ENCODE measurements at places on chromosomes 6 and 20.

GRCh38 chr6:152236370-152237097, 400.6 kb downstream of the SYNE1 start:
- no peak for DNase-seq

GRCh38 chr20:58970146-58970545, 10.9 kb upstream of the NELFCD start:
- DNase-seq, result no peak

- no peak for DNase-seq
Measured at GRCh38 chr6:144879436-144879835, 594.3 kb downstream of the UTRN start.

GRCh38 chr6:31740397-31741223, 805 bp downstream of the MSH5 start:
- DNase-seq, result no peak

DNA sequence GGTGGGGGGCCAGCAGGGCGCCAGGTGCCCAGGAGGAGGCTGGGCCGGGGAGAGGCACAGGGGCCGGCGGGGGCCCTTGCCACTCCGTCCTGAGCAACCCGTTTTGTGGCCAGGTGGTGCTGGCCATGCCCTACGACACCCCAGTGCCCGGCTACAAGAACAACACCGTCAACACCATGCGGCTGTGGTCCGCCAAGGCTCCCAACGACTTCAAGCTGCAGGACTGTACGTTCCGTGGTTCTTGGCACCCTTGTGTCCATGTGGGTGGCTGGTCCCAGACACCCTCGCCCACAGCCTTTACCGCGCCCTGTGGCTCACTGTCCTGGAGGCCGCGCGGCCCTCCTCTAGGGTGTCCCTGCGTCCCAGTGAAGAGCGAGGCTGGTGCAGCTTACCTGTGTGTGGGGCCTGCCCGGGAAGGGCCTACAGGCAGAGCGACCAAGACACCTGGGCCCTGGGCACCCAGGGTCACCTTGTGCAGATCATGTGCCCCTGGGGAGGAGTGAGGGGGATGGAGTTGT, 28.7 kb downstream of the PYGB start:
- DNase-seq, result no peak

DNA sequence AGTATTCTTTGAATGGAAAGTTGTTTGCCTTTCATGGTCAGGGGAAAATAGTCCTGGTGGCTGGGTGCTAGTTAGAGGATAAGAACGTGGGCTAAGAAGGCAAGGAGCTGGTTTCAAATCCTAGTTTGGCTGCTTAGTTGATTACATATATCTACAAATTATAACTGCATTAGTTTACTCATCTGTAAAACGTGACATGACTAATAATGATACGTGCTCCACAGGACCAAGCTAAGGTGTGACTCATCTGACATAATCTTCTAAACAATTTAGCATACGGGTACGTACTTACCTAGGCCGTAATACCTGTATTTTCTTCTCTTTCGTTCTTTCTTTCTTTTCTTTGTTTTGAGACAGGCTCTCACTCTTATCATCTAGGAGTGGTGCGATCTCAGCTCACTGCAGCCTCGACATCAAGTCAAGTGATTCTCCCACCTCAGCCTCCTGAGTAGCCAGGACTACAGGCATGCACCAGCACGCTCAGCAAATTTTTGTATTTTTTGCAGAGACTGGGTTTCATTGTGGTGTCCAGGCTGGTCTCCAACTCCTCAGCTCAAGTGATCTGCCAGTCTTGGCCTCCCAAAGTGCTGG, 1274.2 kb upstream of the GJE1 start:
- no peak for DNase-seq

DNA sequence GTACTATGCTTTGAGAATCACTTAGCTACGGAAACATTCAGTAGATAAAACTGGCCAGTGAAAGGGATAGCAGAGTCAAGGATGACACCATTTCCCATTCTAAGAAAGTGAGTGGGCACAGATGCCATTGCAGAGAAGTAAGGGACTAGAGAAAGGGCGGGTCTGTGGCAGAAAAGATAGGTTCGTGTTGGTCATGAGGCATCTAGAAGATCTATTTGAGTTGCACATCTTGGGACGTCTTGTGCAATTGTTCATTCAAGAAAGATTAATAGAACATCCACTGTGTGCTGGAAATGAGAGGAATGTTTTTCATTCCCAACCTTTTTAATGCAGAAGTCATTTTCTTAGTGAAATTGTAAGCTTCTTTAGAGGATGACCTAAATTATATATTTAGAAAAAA, 161.7 kb downstream of the PLCB1 start:
- DNase-seq, result no peak

DNA sequence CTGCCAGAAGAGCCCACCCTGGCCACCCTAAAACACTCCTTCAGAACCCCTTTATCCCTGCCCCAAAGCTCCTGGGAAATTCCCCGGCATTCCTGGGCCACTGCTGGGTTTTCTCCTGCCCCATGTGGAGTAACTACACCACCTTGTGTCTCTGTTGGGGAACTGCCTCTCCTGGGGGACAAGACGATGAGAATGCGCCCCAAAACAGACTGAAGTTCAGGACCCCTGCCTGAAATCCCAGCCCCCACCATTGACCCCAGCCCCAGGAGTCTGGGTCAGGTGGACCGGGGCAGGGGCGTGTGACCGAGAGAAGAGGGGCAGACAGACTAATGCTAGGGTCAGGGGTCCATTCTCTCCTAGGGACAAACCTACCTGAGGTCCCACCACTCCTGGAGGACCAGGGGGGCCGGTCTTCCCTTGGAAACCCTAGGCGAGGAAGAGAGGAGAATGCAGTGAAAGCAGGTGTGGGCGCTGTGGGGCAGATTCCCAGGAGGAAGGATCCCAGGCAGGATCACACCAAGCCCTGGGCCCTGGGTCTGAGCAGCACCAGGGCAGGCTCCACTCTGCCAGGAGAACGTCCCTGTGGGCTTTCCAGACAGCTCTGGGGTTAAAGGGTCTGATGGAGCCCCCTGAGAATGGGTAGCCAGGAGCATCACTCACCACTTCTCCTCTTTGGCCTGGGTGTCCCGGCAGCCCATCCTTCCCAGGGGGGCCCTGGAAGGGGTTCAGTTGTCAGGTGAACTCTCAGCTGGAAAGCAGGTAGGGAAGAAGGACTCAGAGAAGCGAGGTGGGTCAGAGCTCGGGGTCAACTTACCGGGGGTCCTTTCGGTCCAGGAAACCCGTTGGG, 19.4 kb downstream of the COL11A2 start:
- DNase-seq, result no peak

DNA sequence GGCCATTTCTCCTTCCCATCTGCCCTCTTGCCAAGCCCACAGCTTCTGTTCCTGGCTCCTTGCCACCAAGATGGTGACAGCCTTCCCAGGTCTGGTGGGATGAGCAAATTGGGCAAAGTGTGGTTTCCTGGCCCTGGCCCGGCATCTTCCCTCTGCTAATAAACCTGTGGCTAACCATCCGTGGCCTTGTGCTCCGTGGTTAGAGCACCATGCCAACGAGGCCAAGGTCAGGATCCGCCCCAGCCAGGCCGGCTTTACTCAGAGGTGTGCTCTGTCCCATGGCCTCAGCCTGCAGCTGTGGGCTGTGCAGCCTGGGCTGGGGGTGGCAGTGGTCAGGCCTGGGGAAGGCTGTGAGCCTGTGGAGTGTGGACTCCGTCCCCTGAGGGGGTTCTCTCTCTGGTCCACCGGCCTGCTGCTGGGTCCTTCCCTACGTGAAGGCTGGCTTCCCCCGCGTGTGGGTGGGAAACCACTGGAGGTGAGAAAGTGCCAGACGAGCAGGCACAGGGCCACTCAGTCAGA, 117.4 kb downstream of the VEGFA start:
- DNase-seq, result no peak

- DNase-seq, result no peak
Measured at GRCh38 chr6:36731622-36732310, 34.1 kb downstream of the RAB44 start.

DNA sequence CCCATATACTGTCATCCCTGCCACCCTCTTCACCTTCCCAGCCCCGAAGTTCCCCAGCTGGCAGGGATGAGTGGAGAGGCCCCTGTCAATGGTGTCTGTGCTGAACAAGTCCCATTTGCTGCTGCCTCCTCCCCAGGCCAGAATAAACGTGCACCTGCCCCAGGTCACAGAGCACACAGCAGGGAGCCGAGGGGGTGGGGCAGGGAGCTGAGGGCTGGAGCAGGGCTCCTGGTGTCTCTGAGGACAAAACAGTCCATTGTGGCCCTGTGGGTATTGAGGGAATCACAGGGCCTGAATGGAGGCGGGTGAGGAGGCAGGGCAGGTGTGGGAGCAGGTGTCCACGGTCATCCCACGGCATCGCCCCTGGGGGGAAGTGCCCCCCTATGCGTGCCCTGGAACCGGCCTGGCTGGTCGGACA, 55.8 kb downstream of the SNAI1 start:
- DNase-seq, result no peak

DNA sequence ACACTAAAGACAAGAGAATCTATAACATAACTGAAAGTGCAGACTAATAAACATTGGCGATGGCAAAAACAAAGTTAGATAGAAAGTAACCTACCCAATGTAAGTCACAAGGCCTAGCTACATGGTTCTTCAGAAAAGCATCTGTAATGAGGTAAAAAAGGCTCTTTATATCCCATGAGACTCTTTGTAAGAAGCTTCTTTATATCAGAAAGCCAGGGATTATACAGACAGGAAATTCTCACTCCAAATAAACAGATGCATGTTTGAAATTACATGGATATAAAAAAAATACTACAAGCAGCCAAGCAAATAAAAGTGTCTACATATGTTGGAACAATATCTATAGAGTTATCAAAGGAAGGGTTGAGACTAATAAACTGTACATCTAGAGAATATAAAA, 284.9 kb upstream of the NRSN1 start:
- no peak for DNase-seq

DNA sequence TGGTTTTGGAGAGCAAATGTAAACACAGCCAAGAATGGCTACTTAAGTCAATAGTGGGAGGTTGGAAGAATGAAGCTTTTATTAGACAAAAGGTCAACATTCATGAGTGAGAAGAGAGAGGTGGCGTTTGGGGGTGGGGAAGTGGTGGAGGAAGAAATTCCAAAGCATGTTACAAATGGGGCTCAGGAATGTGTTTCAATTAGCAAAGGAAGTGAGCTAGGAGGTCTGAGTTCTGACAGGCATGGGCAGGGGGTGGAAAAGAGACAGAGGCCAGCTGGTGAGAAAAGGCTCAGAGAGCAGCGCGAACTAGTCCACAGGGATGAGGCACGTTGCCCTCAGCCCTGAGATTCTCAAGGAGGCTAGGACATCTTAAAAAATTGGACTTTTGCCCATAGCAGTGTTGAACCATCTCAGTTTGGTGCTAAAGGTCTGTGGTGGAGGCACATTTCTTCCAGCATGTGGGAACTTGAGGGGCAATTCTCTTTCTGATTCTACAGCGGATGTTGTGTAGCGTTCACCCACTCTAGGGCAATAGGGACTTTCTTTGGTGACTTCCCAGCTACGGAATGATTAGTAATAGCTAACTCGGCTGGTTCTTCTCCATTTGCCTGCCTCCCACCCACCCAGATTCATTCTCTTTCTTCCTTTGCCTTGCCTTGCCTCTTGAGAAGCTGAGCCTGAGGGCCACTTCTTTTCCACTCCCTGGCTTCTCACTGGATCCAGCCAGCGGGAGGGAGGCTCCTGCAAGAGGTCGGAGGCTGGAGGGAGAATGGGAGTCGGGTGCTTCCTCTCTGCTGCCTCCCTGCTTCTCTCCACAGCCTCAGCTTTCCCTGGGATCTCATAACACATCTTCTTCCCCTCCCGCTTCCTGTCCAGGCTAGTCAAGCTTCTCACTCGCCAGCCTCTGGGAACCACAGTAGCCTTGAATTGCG, 45.1 kb upstream of the NEDD9 start:
- DNase-seq, result peak; percentile 72

- no peak for DNase-seq
Measured at GRCh38 chr20:4853004-4853403, 131.3 kb downstream of the PRND start.

DNA sequence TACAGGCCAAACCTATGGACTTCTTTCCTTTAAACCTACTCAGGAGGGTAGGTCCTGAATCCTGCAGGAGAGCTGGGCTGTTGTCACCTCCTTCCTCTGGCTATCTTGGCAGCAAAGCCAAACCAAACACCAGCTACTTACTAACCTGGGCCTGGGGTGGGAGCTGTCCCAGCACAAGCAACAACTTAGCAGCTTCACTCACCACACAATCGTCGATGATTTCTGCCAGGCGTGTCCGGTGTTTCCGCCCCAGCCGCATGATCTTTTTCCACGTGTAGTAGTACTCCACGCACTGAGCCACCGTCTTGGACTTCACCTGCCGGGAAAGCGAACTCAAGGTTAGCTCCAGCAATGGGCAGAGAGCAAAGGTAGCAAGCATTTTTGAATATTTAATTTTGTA, 25.4 kb upstream of the MRPS10 start:
- no peak for DNase-seq

DNA sequence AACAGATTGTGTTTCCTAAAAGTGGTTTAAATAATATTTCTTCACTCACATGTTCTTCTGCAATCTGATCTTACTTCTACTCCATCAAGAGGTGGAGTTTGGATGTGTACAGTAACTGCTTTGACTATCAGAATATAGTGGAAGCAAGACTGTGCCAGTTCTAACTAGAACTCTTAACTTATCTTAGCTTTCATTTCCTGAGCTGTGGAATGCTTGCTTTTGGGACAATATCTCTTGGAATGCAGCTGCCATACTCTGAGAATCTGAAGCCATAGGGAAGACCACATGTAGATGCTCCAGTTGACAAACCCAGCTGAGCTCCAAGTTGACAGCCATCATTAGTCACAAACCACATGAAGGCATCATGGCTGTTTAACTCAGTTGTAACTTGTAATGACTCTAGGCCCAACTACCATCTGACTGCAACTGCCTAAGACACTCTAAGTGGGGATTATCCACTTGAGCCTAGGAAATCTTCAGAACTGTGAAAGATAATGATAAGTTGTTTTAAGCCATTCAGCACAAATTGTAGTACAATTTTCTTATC, 40.8 kb upstream of the MAN1A1 start:
- DNase-seq, result no peak

DNA sequence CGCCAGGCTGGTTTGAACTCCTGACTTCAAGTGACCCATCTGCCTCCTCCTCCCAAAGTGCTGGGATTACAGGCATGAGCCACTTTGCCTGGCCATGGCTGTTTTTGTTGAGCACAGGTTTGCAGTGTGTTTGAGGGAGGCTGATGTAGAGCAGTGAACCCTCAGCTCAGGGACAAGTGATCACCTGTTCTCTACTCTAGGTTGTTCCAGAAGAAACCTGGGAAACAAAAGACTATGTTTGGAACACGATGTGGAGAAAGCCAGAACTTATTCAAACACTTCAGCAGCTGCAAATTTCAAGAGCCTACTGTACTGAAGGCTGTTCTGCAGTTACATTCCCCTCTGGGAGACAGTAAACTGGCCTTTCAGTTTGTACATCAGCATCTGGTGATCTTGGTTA, 4.7 kb downstream of the TULP1 start:
- no peak for DNase-seq

All from AG04449 (cell line).